Left renal cortex interstitium (tissue), 4 donors: ENCODE measurements at places on chromosomes 3 and 15.

- no peak for DNase-seq
Observed at GRCh38 chr15:40550341-40551037, 14.4 kb downstream of the CCDC32 start.

DNA sequence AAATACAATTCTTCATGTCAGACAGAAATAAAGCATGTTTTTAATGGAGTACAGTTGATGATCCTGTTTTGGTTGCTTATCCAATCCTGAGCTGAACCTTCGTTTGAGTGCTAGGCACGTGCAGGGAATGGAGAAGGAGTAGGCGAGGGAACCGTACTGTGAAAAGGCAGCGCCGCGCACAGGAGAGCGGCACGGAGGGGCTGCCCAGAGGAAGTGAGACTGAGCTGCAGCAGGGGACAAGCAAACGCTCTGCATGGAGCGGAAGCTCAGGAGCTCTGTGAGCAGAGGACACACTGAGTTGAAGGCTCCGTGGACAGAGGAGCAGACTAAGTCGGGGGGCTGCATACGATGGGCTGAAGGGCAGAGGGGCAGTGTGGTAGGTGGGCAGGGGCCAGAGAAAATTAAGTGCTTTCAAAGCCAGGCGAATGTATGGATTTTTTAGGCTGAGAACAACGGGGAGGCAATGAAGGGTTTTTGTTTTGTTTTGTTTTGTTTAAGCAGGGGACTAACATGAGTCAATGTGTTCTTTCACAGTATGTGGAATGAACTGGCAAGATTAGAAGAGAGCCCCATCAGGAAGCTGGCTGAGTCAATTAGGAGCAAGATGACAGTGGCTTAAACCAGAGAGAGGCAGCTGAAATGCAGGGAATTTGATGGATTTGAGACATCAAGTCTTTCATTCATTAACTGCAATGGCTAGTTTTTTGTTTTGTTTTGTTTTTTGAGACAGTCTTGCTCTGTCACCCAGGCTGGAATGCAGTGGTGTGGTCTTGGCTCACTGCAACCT lies 23.8 kb upstream of the TM2D3 start:
- no peak for DNase-seq

DNA sequence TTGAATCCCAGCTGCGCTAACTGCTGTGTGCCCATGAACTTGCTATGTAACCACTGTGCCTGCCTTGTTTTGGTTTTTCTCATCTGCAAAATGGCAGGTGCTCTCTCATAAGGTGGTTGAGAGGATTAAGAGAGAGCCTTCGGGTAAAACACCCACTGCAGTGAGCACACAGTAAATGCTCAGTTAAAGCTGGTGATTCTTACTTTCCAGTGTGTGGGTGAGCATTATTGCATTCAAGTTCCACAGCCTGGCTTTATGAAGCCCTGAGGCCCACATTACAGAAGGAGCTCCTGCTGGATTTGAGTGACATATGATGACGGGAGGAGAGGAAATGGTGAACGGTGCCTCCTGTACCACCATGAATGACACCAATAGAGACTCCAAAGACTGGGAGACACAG lies 83.5 kb upstream of the SEC13 start:
- DNase-seq, result no peak

DNA sequence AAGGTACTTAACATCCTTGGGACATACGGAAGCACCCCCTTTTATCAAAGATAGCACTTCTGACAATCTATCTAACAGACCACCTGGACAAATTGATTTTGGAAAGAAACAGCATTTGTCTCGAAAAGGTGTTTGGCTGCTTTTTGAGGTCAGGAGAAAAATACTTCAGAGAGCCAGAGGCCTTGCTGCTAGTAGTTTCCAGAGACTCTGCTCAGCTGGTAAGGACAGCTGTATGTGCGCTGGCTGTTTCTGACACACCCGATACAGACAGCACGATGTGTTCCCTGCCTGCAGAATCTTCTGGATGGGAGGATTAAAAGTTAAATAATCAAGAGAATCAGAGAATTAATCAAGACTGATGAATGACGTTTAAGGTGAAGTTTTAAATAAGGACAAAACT lies 15.6 kb upstream of the GYG1 start:
- no peak for DNase-seq

DNA sequence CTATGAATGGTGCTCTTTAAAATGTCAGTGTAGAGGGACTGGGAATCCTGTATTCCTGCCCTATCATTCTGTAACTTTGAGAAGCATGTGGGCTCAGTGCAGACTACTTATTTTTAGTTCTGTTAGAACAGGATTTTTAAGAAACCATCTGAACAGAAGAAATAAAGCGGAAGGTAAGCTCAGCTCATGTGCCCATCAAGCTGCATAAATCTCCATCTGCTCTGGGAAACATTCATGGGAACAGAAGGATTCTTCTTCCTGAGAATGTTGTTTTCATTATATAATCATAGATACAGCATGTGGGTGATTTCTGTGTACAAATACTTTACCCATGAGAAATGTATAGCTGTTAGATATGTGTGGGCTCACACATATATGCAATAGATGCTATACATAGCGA lies 69.9 kb downstream of the SIDT1 start:
- no peak for DNase-seq

GRCh38 chr3:42980909-42981308 lies 1.8 kb downstream of the GASK1A start:
- DNase-seq, result no peak

DNA sequence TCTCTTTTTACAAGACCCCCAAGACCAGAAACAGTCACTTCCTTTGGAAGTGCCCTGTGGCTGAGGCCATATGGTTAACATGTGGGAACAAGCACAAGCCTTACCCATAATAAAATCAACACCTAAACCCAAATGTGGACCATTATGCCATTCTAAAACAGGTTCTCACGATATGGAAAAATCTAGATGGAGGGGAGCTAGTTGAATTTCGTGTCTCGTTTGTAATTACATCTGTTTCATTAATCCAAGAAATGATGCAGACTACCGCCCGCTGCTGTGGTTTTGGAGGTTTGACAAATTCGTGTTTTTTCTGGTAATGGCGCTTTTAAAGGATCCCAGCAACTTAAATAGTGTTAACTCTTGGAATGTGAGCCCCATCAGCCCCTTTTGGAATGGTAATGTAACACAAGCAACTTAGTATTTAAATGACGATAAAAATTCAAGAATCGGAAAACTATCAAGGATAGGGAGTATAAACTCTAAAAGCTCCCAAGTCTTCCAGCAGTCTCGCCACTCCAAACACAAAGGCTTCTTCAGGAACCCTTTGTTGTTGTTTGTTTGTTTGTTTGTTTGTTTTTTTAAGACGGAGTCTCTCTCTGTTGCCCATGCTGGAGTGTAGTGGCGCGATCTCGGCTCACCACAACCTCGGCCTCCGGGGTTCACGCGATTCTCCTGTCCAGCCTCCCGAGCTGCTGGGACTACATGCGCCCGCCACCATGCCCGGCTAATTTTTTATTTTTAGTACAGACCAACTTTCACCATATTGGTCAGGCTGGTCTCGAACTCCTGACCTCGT lies 1.1 kb downstream of the CNBP start:
- DNase-seq, result no peak

- DNase-seq, result no peak
Observed at GRCh38 chr3:14201940-14202684, 23.5 kb downstream of the LSM3 start.

DNA sequence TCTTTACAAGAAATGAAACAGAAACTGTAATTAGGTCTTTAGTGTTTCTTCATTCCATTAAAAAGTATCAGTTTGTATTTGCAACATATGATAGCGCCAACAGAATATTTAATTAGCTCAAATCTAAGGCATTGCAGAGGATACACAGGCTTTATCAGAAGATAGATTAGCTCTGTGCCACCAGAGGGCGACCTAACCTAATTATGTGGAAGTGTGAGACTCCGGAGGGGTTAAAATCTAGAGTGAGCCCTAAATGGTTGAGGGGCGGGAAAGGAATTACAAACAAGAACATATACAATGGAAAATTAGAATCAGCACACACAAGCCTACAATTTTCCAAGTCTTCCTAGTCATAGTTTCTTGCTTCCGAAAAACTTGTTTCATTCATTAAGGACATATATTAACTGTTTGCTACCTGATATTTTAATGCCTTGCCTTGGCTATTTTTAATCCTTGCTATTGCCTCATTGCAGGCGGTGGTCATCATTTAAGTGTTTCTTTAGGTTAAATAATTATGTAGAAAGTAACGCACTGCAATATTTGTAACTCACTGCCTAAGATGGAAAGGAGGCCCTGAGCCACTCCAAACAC lies 18.0 kb upstream of the RYR3 start:
- DNase-seq, result no peak

DNA sequence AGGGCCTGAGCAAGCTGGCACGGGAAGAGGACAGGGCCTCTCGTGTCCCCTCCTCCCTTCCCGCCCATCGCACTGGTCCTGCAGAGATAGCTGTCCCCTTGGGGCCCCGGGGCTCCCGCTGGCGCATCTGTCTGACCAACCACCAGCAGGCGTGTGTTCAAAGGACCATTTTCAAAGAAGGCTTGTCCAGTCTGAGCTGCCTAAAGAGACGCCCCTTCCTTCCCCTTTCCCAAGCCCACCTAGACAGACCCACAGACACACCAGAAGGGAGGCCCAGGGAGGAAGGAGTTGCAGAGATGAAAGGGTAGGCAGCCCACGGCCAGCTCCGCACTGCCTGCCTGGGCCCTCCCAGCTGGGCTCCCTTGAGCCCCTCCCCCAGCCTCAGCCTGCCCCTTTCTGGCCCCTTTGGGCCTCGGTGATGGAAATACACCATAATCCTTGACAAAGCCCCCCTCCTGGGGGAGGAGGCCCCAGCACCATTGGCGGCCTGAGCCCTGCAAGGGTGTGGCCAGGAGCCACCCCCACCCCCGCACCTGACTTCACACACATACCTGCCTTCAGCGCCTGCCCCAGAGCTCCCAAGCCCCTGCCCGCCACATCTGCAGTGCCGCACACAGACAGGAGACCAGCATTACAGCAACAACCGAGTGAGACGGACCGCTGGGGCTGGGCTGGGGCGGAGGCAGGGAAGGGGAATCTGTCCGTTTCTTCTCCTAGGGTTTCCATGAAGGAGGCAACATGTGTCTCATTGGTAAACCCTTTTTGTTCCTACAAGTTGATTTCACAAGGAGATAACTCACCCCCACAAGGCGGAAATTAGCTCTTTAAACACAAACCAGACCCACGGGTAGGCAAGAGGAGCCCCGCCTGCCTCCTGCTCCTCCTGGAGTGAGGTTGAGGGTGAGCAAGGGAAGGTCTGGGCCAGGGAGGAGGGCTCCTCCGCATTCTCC lies at the start of gene STRA6:
TSS of gene STRA6 (minus strand) at position 336 of the 950 bp plus-strand sequence. CDS start 520 bp downstream, outside the sequence.
- no peak for DNase-seq

DNA sequence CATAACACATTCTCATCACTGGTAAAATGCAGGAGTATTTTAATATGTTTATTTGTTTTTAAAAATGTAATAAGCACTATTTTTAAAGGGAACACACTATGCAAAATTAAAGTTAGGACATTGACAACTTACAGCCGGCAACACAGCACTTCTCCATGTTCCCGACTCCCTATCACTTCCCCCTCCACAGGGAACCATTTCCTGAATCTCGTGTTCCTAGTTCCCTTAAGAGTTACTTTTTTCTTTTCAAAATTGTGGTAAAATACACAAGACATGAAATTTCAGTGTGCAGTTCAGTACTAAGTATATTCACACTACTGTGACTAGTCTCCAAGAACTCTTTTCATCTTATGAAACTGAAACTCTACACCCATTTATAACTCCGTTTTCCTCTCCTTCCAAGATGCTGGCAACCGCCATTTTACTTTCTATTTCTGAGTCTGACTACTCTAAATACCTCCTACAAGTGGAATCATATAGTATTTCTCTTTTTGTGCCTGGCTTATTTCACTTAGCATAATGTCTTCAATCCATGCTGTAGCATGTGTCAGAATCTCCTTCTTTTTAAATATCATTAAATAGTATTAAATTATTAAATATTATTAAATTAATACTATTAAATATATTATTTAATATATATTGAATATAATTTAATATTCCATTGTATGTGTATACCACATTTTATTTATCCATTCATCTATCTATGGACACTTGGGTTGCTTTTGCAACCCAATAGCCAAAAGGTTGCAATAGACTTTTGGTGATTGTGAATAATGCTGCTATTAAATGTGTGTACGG lies 25.9 kb upstream of the UBE2Q2 start:
- DNase-seq, result no peak

DNA sequence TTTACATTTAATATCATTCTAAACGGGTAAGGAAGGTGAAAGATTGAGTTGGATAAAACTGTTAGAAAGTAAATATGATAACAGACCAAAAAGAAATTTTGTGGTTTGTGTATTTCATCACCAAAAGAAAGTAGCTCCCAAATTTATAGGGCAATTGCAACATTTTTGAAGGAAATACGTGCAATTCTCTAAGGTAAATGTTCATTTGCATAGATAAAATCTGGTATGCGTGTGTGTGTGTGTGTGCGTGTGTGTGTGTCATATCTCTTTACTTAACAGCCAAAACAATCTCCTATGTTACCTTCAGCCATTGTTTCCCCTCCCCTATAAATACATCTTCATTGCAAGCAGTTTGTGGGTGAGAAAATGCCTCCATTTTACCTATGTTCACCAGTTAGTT lies 208.4 kb downstream of the TNIK start:
- no peak for DNase-seq

- no peak for DNase-seq
Observed at GRCh38 chr3:126979046-126979628, 3.8 kb upstream of the PLXNA1 start.

DNA sequence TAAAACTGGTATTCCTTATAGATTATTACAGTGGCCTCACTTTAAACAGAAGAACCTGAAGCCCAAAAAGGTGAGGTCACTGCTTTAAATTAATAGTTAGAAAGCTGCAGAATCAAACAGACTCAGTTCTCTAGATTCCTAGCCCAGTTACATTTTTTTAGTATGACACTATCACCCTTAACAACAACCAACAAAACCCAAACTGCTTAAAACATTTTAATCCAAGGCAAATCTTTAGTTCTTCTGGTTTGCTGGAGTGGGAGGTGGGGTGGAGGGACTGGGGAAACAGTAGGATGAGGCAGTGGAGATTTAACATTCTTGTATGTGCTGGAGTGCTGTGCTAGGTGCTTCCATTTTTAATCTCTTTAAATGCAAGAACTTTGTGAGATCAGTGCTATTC lies 631.6 kb upstream of the KCNMB2 start:
- DNase-seq, result no peak

GRCh38 chr3:138939561-138940241 lies 7.2 kb downstream of the FOXL2 start:
- no peak for DNase-seq
